Neural crest cell (in vitro differentiated cells): ENCODE measurements at places on chromosomes 7 and 10.

GRCh38 chr7:27908534-27909165, 168.7 kb downstream of the TAX1BP1 start:
- DNase-seq, result no peak

DNA sequence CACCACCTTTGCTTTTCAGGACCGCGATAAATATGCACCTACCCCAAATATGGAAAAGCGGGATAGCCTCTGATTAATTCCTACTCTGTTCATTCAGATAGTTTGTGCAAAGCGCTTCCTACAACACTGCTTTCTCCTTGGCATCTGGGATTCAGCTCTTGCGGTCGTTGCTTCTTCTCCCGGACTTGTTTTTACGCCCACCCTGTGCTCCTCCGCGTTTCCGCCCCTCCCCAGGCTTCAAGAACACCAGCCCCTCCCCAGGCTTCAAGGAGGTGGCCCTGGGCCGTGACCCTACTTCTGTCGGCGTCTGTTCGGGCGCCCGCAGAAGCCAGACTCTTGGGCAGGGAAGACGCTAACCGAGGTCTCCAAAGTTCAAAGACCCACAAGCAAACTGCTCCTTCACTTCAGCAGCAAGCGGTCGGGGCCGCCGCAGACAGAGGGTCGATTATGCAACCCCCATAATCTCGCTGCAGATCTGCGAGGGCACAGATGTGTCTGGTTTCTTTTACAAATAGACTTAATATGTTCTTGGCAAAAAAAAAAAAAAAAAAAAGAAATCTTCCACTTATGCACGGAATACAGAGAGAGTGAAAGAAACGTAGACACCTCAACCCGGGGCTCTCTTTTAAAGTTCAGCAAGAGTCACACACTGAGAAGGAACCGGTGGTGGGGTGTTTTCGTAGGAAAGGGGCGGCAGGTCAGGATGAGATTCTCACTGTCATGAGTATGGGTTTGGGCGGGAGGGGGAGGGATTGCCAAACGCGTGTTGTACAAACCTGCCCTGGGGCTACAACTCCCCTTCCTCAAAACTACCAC, 1.9 kb downstream of the DLX5 start:
- DNase-seq, result no peak

DNA sequence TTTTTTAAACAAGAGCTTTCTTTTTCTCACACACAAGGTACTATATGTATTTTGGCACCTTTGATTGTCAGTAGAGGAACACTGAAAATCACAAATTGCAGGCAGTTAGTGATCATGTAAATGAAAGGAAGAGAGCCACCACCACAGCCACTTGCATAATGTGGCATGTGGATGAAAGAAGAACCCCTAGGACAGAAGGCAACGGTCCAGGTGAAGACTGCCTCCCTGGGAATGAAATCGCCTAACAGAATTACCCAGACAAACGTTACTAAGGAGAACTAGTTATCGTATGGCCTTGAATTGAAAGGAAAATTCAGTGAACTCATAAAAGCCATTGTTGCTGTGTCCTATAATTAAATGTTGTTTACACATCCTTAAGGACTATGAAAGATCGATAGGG, 41.2 kb upstream of the PTPRZ1 start:
- DNase-seq, result no peak

DNA sequence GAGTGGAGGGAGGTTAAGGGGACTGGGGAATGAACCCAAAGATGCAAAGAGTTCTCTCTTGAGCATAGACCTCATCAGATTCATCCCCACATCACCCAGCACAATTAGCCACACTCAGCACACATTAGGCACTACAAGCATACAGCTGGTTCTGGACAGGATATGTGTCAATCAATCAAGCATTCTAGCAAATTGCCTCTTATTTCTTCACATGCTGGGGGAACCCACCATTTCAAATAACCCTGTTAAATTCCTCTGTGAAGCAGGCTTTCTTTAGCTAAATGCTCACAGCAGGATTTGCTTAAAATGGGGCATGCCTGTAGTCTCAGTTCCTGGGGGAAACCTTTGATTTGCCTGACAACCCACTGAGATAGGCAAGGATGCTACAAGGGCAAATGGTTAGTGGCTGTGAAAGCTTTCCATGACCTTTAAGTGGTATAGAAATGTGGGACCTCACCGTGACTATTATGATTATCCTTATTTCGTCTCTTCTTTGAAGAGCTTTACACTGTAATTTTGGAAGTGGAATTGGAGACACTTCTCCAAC, 193.4 kb upstream of the ZMIZ1 start:
- no peak for DNase-seq

GRCh38 chr10:77877441-77878344, 48.9 kb downstream of the DLG5 start:
- peak; percentile 22 for DNase-seq

DNA sequence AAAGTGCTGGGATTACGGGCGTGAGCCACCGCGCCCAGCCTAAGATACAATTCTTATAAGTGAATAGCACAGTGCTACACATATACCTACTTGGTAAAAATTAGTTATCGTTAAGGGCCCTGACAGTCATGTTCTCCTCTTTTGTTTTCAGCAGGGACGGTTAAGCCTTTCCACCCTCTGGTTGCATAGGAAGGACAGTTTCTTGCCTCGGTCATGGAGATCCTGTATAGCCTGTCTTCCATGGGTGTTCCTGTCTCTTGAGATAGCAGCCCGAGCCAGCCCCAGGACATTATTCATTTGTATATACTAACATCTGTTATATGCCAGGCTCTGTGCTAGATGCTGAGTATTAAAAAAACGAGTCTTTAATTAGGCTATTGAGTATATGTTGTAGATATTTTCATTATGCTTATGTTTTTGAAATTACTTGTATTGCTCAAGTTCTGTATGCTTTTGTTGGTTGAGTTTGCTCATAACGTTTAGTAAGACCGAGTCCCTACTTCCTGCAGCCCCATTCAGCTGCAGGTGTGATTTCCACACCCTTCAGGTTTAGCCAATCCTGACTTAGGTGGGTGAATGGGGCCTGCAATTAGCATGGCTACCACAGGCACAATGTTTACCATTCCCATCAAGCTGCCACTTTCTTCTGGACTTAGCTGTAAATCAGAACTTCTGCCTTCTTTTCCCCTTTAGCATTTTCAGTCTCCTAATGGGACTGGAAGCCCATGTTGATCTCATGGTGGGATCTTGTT, 24.8 kb downstream of the CCSER2 start:
- no peak for DNase-seq

DNA sequence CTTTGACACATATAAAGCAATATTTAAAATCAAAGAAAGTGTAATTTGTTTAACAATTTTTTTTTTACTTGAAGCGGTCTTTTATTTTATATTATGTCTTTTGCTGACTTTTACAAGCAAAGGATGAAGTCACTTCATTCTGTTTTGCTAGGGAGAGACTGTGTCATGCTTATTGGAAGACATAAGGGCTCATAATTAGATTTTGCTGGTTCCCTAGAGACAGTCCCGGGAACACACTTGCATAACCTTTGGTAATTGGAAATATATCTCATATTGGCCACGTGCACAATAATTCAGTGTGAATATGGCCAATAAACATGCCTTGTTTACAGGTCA, 448 bp upstream of the NET1 start:
- DNase-seq, result no peak

GRCh38 chr10:83909001-83909400, 230.3 kb upstream of the GHITM start:
- peak; percentile 33 for DNase-seq

GRCh38 chr7:33539198-33539597, 366.1 kb upstream of the BMPER start:
- no peak for DNase-seq

DNA sequence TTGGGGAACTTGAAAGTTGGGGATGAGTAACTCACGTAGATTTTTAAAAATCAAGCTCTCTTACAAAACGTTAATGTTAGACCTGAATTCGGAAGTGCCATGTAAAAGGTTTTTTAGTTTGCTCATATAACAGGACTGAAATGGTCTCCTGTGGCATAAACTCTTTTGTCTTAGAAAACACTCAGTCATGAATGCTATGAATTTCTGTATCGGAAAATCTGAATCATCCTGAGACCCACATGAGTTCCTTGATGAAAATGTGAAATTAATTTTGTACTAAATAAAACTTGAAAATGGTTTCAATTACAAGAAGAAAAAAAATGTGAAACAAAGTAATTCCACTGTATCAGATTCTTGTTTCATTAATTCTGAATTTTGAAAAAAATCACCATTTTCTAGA, 134.8 kb upstream of the BMPER start:
- no peak for DNase-seq

GRCh38 chr7:125136755-125137532, 207.3 kb upstream of the POT1 start:
- DNase-seq, result no peak

DNA sequence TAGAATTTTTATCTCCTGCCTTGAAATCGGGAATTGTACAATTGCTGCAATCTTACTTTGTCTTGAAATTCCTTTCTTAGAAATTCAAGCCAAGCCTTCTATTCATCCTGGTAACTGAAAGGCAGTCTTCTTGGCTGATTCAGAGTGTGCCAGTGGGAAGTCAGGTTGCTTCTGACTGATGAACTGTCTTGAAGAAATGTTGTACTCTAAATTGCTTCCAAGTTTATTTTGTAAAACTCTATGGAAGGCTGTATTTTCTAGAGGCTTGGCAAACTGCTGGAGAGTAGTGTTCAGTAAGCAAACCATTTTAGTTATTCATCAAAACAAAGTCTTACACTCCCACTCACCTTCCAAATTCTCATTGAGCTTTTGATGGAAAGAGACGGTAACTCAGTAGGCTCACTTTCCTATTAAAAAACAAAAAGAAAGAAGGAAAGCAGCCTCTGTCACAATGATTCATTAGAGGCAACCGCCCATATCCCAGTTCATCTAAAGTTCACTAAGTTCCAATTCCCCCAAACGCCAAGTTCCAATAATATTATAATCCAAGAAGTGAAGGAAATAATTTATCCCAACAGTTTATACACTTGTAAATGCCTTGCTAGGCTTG, 187.9 kb upstream of the MALRD1 start:
- DNase-seq, result no peak

- DNase-seq, result no peak
These were observed 117.7 kb downstream of the ARID5B start for GRCh38 chr10:62019013-62019684.

DNA sequence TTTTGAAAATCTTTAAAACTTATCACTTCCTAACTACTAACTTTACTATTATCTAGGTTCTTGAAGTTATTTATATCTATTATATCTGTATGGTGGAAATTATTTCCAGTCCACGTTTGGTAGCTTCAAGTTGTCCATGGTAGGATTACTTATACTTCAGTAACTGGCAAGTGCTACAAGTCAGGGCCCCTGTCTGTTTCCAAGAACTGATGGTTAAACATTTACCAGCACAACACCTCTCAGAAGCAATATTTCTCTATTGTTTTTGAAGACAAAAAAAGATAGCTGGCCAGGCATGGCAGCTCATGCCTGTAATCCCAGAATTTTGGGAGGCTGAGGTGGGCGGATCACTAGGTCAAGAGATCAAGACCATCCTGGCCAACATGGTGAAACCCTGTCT, 240.4 kb upstream of the RHOBTB1 start:
- no peak for DNase-seq

- no peak for DNase-seq
These were observed 451 bp downstream of the SRRT start for GRCh38 chr7:100875356-100875751.

- DNase-seq, result no peak
These were observed 169.9 kb upstream of the AOAH start for GRCh38 chr7:36894190-36894589.

GRCh38 chr7:151141311-151141854, 26.1 kb downstream of the GBX1 start:
- no peak for DNase-seq

DNA sequence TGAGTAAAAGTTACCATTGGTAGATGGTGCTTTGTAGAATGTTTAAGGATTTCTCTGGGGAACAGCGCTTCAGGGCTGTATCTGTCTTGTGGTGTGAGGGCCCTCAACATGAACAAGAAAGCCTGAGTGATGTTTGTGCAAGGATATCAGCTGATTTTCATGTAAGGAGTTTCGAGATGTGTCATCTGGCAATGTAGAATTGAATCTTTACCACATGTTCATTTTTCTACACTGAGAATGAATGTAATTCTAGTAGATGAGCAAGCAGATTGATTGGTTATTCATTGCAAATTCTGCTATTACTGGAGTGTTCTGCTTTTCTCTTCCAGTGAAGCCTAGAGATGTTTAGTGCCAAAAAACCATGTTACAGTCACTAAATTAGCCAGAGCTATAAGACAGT, 87.7 kb downstream of the ST7 start:
- no peak for DNase-seq
